ENCODE measurements at places on chromosomes 5 and 9.

DNA sequence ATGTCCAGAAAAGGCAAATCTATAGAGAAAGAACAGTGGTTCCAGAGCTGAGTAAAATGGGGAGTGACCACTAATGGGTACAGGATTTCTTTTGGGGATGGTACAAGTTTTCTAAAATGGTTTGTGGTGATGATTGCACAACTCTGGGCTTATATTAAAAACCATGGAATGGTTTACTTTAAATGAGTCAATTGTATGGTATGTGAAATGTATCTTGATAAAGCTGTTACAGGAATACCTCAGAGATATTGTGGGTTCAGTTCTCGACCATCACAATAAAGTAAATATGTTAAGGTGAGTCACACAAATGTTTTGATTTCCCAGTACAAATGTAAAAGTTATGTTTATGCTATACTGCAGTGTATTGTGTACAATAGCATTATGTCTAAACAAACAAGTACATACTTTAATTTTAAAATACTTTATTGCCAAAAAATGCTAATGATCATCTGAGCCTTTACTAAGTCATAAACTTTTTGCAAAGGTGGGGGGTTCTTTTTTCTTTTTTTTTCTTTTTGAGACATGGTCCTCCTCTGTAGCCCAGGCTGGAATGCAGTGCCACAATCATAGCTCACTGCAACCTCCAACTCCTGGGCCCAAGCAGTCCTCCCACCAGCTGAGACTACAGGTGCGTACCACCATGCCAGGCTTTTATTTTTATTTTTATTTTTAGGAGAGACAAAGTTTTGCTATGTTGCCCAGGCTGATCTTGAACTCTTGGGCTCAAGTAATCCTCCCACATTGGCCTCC is 65.9 kb downstream of the SHOC1 start:
- DNase-seq, result no peak

DNA sequence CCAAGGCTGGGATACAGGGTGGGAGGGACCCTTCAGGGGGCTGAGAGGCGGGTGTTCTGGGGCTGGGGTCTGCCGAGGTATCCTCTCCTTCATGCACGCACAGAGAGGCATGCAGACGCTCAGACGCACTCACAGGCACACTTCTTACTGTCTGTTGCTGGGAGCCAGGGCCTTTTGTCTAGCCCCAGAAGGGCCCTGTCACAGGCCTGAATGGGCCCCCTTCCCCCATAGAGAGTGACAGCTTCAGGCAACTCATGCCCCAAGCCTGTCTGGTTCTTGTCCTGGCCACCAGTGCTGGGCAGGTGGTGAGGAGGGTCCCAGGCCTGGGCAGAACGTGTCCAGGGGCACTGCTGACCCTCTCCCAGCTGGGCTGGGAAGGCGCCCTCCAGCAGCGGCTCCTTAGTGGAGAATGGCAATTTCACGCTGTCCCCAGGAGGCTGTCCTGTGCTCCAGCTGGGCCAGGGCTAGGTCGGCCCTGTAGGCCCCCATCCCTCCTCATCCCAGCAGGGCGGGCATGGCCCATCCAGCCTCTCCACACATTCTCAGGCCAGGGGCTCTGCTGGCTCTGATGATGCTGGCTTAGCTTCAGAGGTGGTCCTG is 45.3 kb downstream of the LMX1B start:
- DNase-seq, result no peak

- no peak for DNase-seq
Observed at GRCh38 chr5:151870820-151871219, 53.8 kb downstream of the GLRA1 start.

DNA sequence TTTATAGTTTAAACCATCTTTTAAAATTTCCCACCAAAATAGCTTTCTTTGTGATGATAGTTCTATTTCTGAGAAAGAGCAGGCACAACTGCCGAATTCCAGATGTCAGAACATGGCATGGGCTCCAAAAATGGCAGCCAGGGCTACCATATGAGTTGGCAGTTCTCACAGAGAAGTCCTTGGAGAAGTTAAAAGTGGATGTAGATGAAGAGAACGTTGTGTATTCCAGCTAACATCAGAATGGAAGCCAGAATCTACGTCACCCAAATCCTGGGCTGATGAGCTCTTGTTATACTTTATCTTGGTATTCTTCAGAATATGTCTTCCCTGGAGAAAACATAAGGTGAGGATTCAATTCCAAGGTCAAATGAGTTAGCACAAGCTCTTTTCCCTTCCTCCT is 66.9 kb upstream of the BASP1 start:
- DNase-seq, result no peak

DNA sequence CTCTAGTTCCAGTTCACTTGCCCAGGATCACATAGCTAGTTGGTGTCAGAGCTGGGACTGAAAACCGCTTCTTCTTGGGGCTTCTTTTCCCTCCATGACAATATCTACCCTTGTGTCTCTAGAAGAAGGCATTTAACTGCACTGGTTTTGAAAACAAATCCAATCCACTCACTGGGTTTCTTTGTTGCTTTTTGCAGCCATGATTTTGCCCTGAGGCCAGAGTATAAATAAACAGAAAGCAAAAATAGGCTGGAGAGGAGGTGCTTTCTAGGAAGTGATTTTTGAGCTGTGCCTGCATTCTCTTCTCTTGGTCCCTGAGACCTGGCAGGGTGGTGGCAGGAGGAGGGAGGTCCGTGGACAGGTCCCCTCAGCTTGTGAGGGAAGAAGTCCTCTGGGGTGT is 6.9 kb upstream of the TRIO start:
- DNase-seq, result no peak

- DNase-seq, result no peak
Observed at GRCh38 chr9:18921366-18922075, 111.5 kb downstream of the SAXO1 start.

DNA sequence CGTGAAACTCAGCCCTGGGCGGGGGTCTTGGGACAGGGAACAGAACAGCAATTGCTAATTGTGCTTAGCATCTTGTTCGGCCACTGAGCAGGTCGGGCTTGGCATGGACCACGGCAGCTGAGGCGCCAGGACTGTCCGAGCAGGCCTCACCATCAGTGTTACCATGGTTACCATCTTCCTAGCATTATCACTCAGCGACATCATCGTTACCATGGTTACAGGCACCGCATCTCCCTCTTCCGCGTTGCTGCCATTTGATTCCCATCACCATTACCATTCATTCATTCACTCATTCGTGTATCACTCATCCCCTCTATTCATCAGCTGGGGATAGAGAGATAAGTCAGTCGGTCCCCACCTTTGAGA is 81.0 kb upstream of the ZBTB43 start:
- no peak for DNase-seq

DNA sequence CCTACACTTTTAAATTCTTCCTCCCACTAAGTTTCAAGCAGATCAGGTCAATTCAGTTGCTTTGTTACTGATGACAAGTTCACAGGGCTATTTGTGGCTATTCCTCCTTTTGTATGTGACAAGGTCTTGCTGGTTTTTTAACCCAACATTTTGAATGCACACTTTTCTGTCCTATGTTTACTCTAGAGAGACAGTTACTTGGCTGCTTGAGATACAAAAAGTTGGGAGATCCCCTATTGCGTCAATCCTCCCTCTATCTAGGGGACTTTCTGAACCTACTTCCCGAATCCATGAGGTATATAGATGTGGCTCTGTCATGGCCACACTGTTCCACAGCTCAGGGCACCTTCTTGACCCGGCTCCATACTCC is 386.7 kb downstream of the NTRK2 start:
- DNase-seq, result no peak

- DNase-seq, result no peak
Observed at GRCh38 chr5:34511915-34512314, 144.2 kb upstream of the RAI14 start.

DNA sequence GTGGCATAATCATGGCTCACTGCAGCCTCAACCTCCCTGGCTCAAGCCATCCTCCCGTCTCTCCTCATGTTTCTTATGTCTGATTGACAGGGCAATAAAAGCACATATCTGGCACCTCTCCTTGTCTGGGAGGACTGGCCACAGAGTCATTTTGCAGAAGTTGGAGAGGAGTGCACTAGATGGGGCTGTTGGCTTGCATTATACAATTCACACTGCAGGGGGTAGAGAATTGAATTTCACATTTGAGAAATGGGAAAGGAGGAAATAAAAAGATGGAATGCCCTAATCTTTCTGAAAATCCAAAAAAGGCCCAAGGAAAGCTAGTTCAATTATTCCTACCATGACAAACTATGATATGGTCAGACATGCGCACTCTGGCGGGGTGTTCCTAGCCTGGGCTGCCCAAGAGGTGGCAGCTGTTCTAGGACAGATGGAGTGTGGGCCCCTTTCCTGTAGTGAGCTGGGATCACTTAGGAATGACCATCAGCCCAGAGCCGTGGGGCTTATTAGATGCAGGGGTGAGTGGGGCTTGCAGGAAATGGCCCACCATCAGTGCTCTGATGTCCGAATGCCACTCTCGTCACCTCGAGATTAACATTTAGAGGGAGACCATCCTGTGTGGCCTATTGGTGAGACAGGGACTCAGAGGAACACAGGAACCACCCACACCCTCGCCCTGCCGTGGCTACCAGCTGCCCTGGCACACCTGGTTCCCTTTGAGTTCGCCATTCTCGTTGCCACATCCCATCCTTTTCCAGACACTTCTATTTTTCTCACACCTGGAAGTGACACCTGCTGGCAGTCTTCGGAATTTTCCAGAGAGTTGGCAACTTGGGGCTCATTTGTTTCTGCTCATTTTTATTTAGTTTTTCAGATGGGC is 21.8 kb upstream of the ANKRD18A start:
- no peak for DNase-seq

DNA sequence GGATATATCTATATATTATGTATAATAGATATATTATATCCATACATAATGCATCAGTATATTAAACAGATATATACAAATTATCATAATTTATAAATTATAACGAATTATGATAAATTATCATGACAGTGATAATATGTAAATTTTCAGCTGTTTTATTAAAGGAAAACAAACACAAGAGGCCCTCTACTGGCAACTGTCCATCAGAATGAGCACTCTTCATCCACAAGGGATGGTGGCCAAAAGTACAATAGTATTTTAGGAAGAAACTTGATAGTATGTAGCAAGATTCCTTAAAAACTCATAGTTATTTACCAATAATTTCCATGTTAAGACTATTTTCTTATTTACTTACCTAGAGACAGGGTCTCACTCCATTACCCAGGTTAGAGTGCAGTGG is 113.3 kb upstream of the LPAR1 start:
- DNase-seq, result no peak

GRCh38 chr5:139147483-139148087 is 50.6 kb downstream of the SIL1 start:
- no peak for DNase-seq

- DNase-seq, result no peak
Observed at GRCh38 chr5:14213253-14213652, 70.1 kb downstream of the TRIO start.

DNA sequence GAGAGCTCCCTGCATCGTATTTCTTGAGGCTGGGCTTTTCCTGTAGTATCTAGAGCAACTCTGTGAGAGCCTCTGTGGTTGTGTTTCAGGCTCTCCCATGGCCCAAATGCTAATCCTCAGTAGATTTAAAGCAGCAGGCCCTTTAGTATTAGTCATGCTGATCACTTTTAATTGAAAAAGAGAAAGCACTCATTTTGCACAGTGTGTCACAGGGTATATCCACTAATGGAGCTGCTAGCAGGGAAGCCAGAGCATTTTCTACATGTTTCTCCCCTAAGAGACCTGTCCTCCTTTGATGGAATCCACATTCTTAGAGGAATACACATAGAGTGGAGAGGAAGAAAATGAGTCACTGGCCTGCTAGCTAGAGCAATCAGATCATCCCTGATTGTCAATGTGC is 348.5 kb downstream of the TMEM232 start:
- no peak for DNase-seq

- no peak for DNase-seq
Observed at GRCh38 chr9:114395334-114395617, 7.5 kb upstream of the AKNA start.

DNA sequence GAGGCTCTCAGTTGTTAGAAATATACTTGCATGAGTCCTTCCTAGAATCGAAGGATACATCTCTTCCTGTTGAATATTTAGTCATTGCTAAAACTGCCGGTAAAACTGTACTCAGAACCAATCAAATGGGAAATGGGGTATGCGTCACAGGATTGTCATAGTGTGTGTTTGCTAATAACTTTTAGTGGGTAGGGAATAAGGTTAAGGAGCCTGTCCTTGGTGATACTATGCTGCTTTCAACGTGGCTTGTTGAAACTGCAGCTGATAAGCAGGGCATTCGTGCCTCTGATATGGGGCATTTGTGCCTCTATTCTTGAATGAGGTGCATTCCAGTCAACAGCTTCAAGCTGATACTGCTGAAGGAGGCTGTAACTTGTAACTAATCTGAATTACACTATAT is 26.6 kb downstream of the HABP4 start:
- no peak for DNase-seq

- DNase-seq, result no peak
Observed at GRCh38 chr9:108746864-108747263, 108.9 kb downstream of the ACTL7B start.

DNA sequence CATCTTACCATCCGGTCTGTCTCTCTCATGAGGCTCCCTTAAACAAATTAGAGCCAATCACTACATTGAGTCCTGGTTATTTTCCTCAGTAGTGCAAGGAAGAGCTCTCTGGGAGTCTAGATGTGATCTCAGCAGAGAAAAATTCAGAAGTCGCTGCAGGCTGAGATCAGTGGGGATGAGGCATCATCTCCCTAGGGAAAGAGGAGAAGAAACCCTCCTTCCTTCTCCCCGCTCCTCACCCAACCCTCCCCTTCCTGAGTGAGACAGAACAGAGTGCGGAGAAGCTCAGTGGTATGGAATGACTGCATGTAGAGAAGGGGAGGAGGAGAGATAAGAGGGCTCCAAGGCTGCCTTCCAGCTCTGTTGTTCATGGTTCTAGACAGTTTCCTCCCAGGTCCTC is 80.5 kb downstream of the PAPPA start:
- DNase-seq, result no peak

- DNase-seq, result no peak
Observed at GRCh38 chr9:106970219-106970975, 107.4 kb downstream of the ZNF462 start.

GRCh38 chr9:38276771-38277439 is 115.6 kb upstream of the ALDH1B1 start:
- no peak for DNase-seq

DNA sequence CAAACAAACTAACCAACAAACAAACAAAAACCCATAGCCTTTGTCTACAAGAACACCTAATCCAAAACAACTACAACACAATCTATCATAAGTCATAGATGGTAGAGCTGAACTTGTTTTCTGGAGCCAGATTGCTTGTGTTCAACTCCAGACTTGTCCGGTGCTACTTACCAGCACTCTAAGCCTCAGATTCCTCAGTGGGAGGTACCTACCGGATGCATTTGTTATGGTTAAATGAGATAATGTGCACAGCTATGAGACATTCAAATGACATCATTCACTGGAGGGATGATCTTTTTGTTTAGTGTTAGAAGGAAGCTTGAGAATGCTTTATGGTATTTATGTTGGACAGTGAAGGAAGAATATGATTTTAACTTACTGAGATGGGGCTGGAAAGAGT is 592.9 kb upstream of the C9orf72 start:
- no peak for DNase-seq

GRCh38 chr5:161283296-161283695 is 263.2 kb downstream of the GABRB2 start:
- no peak for DNase-seq

DNA sequence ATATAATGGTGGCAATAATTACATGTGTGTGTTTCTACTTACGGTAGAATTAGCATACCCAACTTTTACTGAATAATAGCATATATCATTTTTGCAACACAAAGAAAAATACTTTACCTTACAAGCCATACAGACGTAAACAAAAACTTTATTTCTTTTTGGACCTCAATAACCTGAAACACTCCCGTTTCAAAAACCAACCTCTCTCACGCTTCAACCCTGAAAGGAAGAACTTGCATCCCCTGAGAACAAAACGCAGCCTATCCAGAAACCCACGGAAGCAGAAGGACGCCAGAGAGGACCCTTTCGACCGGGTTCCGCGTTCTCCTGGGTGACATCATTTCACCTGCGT is at the start of gene RNF38:
Gene RNF38, minus strand, starts transcription at position 290 of the 352 bp plus-strand sequence. Its CDS starts 161 bp downstream, at position 129.
- DNase-seq, result no peak
